ENCODE measurements at places on chromosomes 16 and 17.

- DNase-seq = peak; percentile 60
Observed at GRCh38 chr17:78159575-78160158, 8.7 kb upstream of the SYNGR2 start.

DNA sequence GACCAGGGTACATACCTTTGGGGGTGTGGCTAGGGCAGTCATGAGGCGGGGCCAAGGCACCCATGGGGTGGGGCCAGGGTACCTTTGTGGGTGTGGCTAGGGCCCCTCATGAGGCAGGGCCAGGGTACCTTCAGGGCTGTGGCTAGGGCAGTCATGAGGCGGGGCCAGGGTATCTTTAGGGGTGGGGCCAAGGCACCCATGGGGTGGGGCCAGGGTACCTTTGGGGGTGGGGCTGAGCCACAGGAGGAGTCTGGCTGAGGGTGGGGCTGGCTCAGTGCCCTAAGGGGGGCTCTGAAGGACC lies 3.5 kb downstream of the GNG13 start:
- peak; percentile 56 for DNase-seq

GRCh38 chr17:80889231-80890195 lies 102.1 kb upstream of the CHMP6 start:
- DNase-seq = peak; percentile 40

DNA sequence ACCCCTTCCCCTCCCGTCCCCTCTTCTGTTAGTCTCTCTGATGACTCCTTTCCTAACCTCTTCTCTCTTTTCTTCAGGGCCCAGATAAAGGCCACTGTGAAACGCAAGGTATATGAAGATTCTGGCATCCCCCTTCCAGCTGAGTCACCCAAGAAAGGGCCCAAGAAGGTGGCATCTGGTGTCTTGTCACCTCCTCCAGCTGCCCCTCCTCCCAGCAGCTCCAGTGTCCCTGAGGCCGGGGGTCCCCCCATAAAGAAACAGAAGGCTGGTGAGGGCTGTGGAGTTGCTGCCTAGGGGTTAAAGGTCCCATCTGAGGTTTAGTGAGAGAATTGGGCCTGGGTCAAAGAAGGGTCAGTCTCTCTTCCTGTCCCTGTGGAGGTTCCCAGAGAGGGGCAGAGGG lies 4.0 kb downstream of the RNASEK start:
- no peak for DNase-seq

DNA sequence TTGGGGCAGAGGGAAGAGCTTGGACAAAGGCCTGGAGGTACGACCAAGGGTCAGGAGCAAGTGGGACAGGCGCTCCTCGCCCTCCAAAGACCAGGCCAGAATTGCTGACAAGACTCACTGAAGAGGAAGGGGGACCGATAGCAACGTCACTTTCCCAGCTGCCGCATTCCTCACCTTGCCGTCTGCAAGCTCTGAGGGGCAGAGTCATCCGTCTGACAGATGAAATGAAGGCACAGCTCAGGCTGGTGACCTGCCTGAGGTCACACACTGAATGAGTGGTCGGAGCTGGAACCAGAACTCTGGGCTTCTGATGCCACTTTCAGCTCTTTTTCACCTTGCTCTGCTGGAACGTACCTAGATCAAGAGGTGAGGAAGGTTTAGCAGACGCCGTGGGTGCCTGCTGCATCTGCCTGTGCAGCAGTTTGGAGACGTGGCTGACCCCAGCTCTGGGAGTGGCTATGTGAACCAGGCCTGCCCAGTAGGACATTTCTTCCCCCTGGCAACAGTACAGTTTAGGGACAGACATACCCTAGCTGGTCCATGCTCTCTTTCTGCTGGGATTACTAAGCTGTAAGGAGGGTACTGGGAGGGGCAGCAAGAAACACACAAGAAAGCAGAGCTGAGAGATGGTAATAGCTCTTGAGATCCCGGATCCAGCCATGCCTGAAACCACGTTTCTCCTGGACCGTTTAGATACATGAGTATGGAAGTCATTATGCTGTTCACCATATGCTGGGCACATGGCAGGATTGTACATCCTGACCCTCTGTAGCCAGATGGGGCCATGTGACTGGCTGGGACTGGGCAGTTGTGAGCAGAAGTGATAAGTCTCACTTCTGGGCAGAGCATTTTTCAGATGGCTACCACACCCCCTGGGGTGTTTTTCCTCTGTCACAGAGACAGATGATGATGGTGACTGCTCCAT lies 50.9 kb downstream of the IL21R start:
- no peak for DNase-seq

GRCh38 chr17:78854508-78854907 lies 13.9 kb upstream of the USP36 start:
- no peak for DNase-seq

GRCh38 chr17:40086150-40087044 lies 14.0 kb downstream of the NR1D1 start:
- no peak for DNase-seq

- no peak for DNase-seq
Observed at GRCh38 chr16:86495756-86496261, 14.5 kb upstream of the FOXF1 start.

- no peak for DNase-seq
Observed at GRCh38 chr16:67407176-67407787, 9.0 kb downstream of the ZDHHC1 start.

GRCh38 chr17:55426851-55427586 lies 5.4 kb upstream of the MMD start:
- no peak for DNase-seq

- no peak for DNase-seq
Observed at GRCh38 chr16:17068524-17068923, 402.2 kb downstream of the XYLT1 start.

GRCh38 chr16:27318392-27319256 lies 4.8 kb downstream of the IL4R start:
- DNase-seq = peak; percentile 88

DNA sequence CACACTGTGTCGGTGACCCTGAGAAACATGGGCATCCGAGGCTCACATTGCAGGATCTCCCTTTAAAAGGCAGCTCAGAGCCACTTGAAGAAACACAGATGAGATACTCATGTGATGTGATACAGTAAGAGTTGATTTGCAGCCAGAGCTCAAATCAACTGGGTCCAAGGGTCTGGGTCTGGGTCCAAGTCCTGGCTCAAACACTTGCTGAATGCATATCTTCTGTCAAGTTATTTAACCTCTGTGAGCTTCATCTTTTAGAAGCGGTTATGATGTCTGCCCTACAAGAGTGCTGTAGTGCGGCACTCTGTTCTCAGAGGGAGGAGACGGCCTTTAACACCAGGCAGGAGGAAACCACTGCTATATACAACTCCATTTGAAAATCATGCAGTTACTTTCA lies 6.4 kb downstream of the KRT38 start:
- no peak for DNase-seq

DNA sequence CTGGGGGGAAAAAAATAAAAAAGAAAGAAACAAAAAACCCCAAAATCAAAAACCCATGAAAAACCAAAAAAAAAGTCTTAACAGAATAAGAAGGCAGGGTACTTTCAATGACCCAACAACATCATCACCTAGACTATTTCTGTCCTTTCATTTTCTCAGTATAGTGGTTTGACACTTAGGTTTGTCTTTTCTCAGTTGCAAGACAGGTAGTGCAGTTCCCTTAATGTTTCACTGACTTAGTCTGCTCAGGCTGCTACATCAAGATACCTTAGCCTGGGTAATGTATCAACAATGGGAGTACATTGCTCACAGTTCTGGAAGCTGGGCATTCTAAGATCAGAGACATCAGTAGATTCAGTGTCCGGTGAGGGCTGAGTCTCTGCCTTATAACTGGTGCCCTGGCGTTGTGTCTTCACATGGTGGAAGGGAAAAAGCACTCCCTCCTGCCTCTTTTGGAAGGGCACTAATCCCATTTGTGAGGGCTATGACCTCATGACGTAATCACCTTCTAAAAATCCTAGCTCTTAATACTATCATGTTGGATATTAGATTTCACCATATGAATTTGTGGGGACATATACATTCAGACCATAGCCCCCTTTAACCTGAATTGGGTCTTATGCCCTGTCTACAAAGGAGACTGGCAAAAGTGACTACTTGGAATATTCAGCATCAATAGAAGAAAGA lies 362.3 kb upstream of the RBFOX1 start:
- DNase-seq = no peak

DNA sequence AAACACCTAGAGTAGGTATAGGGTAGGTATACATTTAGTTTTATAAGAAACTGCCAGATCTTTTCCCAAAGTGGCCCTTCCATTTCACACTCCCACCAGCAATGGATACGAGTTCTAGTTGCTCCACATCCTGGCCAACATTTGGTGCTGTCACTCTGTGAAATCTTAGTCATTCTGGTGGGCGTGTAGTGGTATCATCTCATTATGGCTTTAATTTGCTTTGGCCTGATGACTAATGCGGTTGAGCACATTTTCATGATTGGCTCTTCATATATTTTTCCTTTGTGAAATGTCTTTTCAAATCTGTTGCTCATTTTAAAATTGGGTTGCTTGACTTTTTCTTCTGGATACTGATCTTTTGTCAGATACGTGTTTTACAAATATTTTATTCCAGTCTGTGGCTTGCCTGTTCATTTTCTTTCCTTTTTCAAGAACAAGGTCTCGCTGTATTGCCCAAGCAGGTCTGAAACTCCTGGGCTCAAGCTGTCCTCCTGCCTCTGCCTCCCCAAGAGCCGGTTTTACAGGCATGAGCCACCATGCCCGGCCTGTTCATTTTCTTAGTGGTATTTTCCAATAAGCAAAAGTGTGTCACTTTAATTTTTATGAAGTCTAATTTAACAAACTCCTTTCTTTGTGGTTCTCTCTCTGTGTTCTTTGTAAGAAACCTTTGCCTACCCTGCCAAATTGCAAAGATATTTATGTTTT lies 192.4 kb downstream of the SEC14L1 start:
- peak; percentile 76 for DNase-seq

GRCh38 chr16:87698676-87699199 lies 67.0 kb downstream of the KLHDC4 start:
- DNase-seq = no peak

GRCh38 chr17:44385287-44386181 lies 3.9 kb downstream of the ITGA2B start:
- peak; percentile 87 for DNase-seq

DNA sequence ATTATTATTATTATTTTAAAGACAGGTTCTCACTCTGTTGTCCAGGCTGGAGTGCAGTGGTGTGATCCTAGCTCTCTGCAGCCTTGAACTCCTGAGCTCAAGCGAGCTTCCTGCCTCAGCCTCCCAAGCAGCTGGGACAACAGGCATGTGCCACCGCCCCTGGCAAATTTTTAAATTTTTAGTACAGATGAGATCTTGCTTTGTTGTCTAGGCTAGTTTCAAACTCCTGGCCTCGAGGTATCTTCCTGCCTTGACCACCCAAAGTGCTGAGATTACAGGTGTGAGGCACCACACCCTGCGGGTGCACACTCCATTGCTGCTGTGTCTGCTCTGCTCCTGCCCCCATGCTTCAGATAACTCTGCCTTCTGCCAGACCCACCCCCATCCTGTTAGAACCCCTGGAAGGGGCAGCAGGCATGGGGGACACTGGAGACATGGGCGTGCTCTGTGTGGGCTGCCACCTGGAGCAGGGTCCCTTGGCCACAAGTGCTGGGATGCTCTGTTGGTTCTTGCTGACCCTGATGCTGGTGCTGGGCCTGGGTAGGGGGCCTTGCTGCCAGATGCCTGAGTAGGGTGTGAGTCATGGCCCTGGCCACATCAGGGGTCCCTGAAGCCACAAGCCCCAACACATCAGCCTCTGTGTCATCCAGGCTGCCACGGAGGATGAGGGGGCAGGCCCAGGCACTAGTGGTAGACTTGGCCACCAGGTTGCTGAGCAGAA lies 2.6 kb downstream of the GGT6 start:
- no peak for DNase-seq

DNA sequence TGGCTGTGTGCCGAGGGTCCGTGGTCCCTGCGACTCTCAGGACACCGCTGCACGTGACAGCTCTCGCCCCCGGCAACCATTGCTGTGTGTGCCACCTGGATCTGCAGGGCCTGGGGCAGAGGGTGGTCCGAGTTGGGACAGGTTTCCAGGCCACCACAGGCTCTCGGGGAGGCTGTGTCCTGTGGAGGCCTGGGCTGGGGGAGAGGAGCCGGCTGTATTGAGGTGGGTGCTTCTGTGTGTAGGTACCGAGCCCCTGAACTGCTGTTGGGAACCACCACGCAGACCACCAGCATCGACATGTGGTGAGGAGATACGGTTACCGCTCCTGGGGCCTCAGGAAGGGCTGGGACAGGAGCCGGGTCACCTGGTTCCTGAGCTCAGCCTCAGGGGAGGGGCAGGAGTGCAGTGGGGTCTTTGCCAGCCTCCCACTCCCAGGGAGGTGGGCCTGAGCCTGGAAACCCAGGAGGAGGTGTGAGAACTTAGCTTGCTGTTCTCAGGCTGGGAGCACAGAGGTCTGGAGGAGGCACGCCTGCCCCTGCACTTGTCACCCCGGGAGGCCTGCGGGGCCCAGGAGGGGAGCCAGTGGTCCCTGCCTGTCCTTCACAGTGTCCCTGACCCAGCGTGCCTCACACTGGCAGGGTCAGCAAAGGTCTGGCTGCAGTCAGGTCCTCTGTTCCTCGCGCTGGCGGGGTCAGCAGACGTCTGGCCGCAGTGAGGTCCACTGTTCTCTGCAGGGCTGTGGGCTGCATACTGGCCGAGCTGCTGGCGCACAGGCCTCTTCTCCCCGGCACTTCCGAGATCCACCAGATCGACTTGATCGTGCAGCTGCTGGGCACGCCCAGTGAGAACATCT lies 7.3 kb downstream of the SPATA2L start:
- no peak for DNase-seq

- no peak for DNase-seq
Observed at GRCh38 chr16:27468941-27469531, 67.1 kb downstream of the IL21R start.

DNA sequence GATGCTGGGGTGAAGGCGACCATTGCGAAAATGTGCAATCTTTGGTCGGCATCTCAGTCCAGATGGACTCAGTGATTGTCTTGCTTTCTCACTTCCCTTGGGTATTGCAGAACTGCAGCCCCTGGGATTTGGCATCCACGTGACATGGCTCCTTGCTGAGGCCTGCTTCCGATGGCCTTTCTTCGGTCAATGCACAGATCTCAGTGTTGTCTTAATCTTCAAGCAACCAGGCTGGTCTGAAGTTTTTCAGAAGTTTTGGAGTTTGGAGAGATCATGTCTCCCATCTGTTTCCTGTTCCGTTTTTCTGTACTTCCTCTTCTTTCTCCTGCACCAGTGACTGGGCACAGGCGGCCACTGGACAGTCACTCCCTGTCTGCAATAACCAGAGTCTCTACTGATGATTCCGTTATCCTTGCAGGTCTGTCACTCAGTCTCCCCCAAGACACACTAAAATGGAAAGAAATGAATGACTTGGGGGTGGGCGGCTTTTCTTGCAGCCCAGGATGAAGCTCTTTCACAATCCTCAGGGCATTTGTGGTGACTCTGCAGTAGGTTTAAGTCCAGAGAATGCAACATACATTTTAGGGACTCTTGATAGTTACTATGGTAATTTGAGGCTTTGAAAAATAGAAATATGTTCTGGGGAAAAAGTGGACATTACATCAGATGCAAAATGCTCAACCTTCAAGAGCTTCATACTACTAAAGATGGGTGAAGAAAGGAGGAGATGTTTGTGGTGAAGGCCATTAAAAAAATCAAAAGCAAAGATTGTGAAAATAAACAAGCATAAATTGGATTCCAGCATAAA lies 106.3 kb upstream of the ZFHX3 start:
- no peak for DNase-seq

Data from activated CD4-positive, alpha-beta T cell treated with anti-CD3 and anti-CD28 coated beads, Interleukin-2, amount 50 U/mL, for 16 hours (primary cell).